ENCODE measurements at places on chromosomes 3 and 15. TPM values are rescaled to one million over a fixed set of nuclear protein-coding genes. Genes with fewer than 3 reads are reported as not detected.
A peak's percentile ranks its signal among the peaks of the same experiment; 100 is the strongest.

GRCh38 chr15:47997195-47998080 is 123.4 kb upstream of the SLC24A5 start:
- no peaks in the 10 kb centered on the region for H3K36me3 ChIP-seq
- H3K27ac ChIP-seq: no peak overlapping the region
- H3K4me1 ChIP-seq: no peaks in the 10 kb centered on the region
- H3K27me3 ChIP-seq: no peaks in the 10 kb centered on the region
- DNase-seq: no peak
- no peak overlapping the region for H3K4me3 ChIP-seq

DNA sequence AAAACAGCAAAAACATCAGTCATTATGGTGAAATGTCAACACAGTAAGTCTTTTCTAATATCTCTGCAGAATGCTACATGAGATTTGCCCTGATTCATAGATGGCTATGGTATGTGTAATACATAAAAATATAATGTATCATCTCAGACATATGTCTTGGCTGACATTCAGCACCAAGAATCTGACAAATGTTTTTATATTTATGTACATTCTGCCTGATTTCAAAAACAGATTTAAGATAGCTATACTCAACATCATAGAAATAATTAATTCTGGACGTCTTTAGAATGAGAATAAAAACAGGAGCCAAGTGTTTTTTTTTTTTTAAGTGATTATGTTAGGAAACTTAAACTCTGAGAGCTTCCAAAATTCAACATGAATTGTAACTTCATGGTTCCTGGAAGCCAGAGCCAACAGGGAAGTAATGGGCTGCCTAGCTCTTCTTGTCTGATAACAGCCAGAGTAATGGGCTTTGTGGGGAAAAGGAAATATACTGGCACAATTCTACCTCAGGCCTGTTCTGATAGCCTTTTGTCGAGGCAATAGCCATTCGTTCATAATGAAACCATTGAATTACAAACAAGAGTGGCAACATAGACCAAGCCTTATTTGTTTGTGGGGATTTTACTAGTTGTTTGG is 184.4 kb downstream of the VGLL4 start:
- H3K4me3 ChIP-seq: no peak overlapping the region
- H3K4me1 ChIP-seq: peaks cover 7% of the 10 kb centered on the region
- no peak overlapping the region for H3K27ac ChIP-seq
- DNase-seq: peak; percentile 28
- no peaks in the 10 kb centered on the region for H3K36me3 ChIP-seq

- H3K27me3 ChIP-seq: no peaks in the 10 kb centered on the region
- no peaks in the 10 kb centered on the region for H3K36me3 ChIP-seq
- no peak overlapping the region for H3K27ac ChIP-seq
- no peak overlapping the region for H3K4me3 ChIP-seq
- DNase-seq: no peak
Measured at GRCh38 chr3:108428586-108428985, 81.8 kb downstream of the MYH15 start.

- H3K4me1 ChIP-seq: peaks cover 24% of the 10 kb centered on the region
- H3K27me3 ChIP-seq: no peaks in the 10 kb centered on the region
- H3K36me3 ChIP-seq: peaks cover 29% of the 10 kb centered on the region
- DNase-seq: no peak
- no peak overlapping the region for H3K27ac ChIP-seq
- no peak overlapping the region for H3K4me3 ChIP-seq
Measured at GRCh38 chr15:68778876-68779275, 41.8 kb downstream of the ANP32A start.

DNA sequence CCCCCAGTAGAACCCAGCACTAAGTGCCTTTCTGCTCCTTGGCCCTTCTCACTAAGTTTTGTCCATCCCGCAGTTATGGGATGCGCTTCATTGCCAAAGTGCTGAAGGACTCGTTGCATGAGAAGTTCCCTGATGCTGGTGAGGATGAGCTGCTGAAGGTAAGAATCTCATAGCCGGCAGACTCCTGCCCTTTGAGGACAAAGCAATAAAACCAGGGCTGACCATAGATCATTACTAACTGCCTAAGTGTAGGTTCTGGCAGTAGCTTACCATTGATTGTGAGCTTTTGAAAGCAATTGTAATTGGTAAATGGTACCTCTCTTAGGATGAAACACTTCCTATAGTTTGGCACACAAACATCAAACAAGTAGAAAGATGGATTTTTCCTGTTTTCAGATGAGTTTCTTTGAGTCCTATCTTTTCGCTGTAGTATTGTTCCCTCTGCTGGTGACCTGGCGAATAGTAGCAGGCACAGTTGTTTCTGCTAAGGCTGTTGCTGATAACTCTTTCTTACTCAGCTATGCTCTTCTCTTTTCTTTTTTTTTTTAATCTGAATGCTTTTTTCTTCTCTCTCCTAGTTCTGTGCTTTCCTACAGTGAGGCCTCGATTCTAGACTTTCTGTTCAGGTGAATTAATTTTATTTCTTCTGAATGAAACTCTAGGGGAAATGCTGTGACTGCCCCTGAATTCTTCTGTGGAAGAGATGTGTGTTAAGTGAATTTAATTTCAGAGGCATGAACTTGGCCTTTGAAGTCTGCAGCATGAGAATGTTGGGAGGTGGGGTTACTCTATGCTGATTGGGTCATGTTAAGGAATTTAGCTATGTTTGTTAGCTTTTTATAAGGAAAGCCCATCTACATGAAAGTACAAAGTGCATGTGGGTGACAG is 47.4 kb upstream of the CRTC3 start:
- H3K27me3 ChIP-seq: no peaks in the 10 kb centered on the region
- peaks cover 24% of the 10 kb centered on the region for H3K36me3 ChIP-seq
- H3K4me1 ChIP-seq: no peaks in the 10 kb centered on the region
- peak; percentile 33 for DNase-seq

DNA sequence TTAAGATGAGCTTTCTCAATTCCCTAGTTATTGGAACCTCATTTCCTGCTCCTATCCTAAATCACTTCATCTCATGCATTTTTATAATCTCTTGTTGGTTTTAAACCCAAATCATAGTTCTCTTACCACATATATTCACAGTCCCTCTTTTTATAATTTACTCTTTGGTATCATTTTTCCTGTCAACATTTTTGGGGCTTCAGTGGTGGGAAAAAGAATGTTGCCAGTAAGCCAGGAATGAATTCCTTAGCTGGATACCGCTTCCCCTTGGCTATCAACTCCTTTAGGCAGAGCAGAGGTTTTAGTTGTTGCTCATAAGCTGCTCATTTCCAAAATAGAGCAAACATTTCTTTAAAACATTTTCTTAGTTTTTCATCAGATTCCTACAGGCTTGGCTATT is 112.3 kb downstream of the GALK2 start:
- DNase-seq: no peak
- H3K27ac ChIP-seq: no peak overlapping the region
- H3K27me3 ChIP-seq: no peaks in the 10 kb centered on the region

The CLSTN2 gene
- total RNA-seq: 44.5 TPM

The FBXL2 gene
- total RNA-seq: 34.1 TPM
